ENCODE measurements at places on chromosomes 2 and 18.
A peak's percentile ranks its signal among the peaks of the same experiment; 100 is the strongest.

GRCh38 chr2:1644427-1644826 is 99.9 kb downstream of the PXDN start:
- DNase-seq, result no peak

DNA sequence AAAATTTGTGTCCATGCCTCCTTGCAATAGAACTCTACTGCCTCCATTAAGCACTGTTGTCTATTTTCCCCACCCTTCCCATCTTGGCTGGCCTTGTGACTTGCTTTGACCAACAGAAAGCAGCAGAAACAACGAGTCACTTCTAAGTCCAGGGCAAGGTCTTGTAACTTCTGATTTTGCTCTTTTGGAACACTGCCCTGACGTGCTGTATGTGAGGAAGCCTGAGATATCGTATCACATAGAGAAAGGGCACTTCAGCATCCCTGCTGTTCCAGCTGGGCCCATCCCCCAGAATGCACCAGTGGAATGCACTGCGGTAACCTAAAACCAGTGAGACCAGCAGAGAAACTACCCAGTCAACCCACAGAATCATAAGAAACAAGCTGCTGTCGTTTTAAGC is 28.1 kb downstream of the NCKAP1 start:
- DNase-seq, result peak; percentile 20

- no peak for DNase-seq
Measured at GRCh38 chr18:73545472-73545871, 602.2 kb downstream of the FBXO15 start.

DNA sequence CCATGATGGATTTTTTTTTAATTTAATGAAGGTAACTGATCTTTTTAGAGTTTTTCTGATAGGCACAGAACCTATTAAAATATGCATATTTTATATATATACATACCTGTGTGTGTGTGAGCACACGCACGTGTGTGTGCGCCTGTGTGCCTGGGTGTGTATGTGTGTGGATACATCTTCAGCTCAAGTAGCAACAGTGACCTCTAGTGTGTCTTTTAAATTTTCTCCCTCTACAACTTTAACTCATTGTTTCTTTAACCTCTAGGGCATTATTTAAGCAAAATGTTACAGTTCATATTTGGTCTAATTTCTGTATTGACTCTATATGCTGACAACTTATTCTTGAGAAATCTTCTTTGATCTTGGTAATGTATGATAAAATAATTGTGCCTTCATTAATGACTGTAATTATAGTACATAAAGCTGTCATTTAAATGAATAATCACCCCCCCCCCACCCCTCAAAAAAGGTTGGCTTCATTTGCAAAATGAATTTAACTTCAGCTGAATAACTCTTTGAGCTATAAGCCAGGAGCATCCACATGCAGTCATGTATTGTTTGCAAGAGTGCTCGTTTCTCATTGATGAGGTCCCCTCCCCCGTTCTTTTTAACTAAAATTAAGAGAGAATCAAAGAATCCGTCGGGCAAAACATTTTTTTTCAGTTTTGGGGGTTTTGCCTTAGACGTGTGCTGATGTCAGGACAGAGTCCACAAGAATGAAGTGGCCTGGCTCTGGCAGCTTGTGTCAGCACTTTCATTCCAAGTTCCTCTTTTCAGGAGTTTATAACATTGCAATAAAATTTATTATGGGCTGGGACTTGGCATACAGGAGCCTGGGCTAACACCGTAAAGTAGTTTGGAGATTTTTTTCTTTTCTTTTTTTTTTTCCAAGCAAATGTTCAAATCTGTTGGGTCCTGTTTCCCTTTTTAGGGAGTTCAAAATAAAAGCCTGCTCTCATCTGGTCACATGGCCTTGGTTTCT is 80.0 kb downstream of the ETAA1 start:
- peak; percentile 23 for DNase-seq

- no peak for DNase-seq
Measured at GRCh38 chr2:42927334-42928160, 135.2 kb upstream of the HAAO start.
